ENCODE measurements at places on chromosomes 12 and 14.

GRCh38 chr12:130672089-130672820 lies 43.8 kb downstream of the RIMBP2 start:
- no peak for DNase-seq

GRCh38 chr12:62891805-62892549 lies 43.0 kb downstream of the PPM1H start:
- no peak for DNase-seq

DNA sequence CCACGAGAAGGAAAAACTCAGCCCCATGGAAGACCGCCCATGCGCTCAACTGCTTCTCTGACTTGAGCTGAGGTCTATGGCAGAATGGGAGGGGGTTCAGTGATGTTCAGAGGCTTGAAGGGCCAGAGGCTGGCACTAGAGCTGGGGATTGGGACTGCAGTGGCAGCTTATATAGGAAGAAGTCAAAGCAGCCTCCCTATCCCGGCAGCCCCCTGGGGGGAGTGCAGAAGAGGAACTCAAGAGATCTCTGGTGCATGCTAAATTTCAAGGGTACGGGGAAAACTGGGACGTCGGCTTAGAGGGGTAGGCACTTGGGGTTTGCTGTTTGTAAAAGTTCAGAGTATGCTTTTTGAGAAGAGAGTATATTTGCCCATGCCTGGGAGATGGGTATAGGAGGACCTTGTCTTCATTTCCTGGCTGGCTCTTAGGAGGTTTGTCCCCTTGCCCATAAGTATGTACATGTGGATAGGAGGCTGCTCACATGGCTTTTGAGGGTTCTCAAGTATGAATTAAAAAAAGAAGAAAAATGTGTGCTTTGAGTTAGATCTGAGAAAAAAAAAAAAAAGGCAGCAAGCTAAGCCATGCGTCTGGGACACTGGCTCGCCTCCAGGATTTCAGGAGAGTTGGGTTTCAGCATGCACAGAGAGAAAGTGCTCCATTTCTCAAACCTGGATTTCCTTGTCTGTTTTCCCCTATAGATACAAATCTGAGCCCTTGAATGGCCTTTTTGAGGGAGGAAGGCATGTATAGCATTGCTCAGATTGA lies 3.2 kb upstream of the MEG3 start:
- DNase-seq = no peak

DNA sequence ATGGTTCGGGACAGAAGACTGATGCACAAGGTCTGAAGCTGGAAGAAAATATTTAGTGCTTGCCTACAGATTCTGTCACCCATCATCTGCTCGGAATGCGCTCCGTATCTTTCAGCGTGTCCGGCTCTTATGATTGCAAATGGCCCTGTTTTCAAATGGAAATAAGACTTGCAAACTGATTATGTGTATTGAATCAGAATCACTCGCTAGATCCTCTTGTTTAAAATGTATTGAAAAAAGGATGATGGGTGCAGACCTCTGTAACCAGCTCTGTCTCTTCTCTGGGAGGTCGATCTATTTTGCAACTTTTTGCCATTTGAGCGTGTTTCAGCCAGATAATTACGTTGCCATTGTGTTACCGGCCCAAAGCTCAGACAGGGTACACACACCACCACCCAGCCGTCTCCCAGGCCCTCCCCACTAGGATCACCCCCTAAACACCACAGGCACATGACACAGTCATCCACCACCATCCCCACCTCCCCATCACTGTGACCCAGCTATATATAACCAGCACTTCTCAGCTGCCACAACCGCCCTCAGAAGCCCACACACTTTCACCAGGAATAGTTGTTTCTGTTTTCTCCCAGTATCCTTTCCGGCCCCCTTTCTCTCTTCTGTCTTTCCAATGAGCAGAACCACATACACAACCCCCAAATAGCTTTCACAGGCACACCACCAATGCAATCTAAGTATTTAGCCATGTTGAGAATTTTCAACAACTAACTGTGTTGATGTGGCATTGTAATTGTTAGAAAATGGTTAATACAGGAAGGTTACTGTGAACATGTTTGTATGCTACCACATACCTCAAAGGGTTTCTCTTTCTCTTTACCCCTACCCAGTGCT lies 10.7 kb downstream of the NKX2-1 start:
- no peak for DNase-seq

- DNase-seq = no peak
Measured at GRCh38 chr14:68632054-68632895, 160.6 kb downstream of the ZFP36L1 start.

- DNase-seq = no peak
Measured at GRCh38 chr12:54432815-54433164, 13.7 kb upstream of the ITGA5 start.

- DNase-seq = no peak
Measured at GRCh38 chr12:6653342-6653741, 6.1 kb upstream of the ACRBP start.

DNA sequence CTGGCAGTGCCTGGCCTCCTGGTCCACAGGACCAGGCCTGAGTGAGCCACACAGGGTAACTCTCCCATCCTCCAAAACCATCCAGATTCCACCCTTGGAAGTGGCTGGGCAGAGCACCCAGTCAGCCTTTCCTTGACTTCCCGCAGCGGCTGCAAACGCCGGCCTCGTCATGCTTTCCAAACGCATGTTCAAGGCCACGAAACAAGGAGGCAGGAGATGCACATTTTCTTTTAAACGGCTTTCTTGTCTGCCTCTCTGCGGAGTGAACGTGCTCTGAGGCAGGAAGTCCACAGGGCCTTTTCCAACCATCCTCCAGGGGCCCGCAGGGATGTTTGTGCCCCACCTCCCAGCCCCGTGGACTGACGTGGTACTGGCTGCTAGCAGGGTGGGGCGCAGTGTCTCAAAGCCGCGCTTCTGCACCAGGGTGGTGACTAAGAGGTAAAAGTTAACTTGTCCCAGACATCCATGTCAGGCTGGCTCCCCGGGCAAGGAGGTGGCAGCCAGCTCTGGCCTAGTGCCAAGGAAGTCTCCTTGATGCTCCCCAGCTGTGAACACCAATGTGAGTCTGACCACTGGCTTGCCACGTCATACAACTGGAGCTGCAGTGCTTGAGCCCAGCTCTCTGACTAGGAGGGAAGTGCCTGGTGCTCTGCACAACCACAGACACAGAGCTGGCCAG lies 45.0 kb downstream of the KCNA5 start:
- no peak for DNase-seq

GRCh38 chr12:112029301-112029700 lies 16.1 kb downstream of the ERP29 start:
- DNase-seq = no peak

GRCh38 chr12:65306366-65307168 lies 28.1 kb downstream of the MSRB3 start:
- no peak for DNase-seq

- no peak for DNase-seq
Measured at GRCh38 chr12:54700301-54700700, 52.1 kb upstream of the DCD start.

DNA sequence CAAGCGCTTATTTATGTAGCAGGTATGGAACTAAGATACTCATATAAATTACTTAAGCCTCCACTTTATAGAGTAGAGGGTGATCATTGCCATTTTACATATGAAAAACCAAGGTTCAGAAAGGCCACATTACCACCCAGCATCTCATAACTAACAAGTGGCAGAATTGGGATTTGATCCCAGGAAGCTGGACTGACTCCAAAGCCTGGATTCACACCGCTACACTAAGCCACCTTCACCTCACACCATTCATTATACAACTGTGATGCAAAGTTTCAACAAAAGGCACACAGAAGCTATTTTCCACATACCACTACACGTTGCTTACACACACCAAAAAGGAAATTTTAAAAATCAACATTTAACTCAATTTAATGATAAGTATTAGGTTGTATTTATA lies 370.6 kb downstream of the FUT8 start:
- no peak for DNase-seq

DNA sequence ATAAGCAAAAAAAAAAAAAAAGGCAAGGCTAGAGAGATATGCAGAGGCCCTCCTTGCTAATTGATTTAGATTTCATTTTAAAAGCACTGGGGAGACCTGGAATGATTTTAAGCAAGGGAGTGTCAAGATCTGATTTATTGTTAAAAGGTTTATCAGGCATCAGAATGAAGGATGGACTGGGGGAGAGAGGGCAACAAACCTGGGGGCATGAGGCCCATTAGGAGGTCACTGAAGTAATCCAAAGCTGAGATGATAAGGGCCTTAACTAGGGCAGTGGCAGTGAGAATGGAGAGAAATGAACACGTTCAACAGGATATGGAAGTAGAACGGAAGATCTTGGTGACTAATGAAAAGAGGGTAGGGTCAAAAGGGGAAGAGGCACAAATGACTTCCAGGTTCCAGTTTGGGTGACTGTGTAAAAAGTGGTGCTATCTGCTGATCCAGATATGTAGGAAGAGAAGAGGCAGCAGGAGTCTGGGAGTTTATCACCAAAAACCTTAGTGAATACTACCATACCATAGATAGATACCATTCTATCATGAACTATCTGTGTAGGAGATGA lies 24.0 kb downstream of the KITLG start:
- DNase-seq = no peak

GRCh38 chr14:91732859-91733477 lies 1.1 kb upstream of the CATSPERB start:
- no peak for DNase-seq

DNA sequence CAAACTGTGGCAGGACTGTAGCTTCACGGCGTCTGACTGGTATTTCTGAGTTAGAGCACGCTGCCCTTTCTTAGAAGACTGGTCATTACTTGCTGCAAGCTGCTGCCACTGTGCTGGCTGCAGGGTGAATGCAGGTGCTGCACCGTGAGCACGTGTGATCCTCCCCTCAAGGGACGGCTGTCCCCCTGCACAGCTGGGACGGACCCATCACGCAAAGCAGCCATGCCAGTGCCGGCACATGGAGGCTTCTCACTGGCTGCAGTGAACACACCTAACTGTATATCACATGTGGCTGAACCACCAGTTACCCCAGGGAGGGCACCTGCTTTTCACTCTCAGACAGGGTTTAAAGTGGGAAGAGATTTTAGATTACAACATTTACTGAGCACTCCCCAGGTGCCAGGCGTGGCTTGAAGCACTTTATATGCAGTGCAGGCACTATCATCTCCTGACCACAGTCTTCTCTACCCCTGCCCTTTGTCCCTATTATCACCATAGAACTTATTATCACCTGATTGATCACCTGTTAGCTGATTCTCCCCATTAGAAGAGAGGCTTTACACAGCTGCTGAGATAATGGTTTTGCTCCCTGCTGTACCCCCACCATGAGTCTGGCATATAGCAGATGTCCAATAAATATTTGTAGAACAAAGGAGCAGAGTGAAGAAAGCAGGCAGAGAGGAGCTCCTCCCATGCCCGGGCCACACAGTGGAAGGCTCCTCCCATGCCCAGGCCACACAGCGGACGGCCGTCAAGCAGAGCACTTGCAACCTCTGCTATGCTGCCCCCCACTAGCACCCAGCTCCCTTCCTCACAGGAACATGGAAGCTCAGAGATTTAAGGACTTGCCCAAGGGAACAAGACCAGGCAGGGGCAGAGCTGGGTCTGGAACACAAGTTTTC lies 25.9 kb downstream of the SLC25A47 start:
- DNase-seq = no peak

DNA sequence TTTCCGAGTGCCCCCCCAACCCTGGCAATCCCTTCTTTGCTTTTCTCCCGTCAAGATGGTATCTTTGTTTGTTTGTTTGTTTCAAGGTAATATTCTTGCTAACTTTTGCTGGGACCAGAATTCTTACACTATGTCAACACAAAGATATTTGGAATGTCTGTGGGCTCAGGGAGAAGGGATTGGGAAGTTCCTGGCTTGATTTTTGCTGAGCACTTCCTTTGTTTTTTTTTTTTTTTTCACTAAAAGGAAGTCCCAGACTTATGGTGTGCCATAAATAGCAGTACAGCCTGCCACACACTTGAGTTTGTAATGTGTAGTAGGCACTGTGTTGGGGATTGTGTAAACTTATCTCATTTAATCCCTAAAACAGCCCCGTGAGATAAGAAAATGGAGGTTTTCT lies 11.2 kb upstream of the RNU6-7 start:
- no peak for DNase-seq

DNA sequence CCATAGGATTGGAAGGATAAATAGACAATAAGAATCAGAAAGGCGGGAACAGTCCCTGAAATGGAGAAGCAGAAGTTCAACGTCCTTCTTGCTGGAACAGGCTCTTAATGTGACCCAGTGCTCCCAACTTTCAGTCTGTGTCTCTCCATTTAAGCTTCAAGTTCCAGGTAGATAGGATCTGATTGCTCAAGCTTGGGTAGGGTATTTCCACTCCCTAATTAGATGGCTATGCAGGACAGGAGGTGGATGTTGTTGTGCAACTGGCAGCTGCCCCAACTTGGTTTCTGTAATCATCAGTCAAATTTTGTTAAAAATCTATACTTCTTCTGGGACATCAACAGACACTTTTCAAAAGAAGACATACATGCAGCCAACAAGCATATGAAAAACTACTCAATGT lies 266.2 kb downstream of the C12orf75 start:
- DNase-seq = no peak

GRCh38 chr12:27096420-27096819 lies 14.0 kb upstream of the C12orf71 start:
- DNase-seq = no peak

GRCh38 chr12:128961308-128961902 lies 108.1 kb downstream of the GLT1D1 start:
- no peak for DNase-seq

- DNase-seq = no peak
Measured at GRCh38 chr14:23483236-23483854, 13.8 kb downstream of the NGDN start.

DNA sequence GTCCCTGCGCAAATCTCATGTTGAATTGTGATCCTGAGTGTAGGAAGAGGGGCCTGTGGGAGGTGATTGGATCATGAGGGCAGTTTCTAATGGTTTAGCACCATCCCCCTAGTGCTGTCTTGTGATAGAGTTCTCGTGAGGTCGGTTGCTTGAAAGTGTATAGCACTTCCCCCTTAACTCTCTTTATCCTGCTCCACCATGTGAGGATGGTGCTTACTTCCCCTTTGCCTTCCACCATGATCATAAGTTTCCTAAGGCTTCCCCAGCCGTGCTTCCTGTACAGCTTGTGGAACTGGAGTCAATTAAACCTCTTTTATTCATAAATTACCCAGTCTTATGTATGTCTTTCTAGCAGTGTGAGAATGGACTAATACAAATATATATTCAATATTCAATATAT lies 303.7 kb upstream of the SEL1L start:
- DNase-seq = no peak

Measured in stimulated activated CD4-positive, alpha-beta T cell treated with anti-CD3 and anti-CD28 coated beads, Interleukin-1b, Interleukin-23, amount 100 ng/mL, for 1 hour (primary cell).